ENCODE measurements at places on chromosomes 3 and 15.

GRCh38 chr3:48466386-48467109, 20.0 kb downstream of the ATRIP start:
- peak; percentile 64 for DNase-seq

- DNase-seq, result no peak
Measured at GRCh38 chr3:57958642-57959422, 49.4 kb upstream of the FLNB start.

DNA sequence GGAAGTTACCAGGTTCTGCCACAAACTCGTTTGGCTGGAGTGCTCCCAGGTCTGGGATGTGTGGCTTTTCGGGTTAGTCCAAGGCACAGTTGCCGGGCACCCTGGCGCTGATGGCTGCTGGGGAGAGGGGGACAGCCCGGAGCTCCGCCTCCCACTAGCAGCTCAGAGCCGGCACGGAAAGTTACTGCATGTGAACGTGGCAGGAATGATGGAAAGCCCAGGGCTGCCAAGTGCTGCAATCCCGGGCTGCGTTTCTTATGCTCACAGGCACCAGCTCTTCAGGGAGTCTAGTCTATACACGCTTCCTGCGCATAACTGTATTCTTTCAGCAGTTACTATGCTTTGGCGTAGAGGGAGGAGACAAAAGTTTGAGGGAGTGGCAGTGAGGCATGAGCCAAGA, 141.8 kb upstream of the ICE2 start:
- peak; percentile 34 for DNase-seq

DNA sequence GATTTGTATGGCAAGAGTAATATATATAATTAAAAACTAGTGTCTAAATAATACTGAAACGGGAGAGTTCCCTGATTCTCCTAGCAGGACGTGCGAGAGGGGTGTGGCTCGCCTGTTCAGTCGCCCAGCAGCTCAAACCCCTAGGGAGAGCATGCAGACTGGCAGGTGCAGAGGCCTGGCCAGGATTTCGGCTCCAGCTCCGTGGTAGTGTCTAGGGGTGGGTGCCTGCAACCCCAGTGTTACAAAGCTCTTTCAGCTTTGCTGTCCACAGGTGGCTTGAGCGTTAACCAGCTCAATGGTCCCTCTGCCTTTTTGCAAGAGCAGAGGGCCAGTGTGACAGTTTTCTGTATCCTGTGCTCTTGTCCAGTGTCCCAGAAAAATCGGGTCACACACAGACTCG, 226.6 kb downstream of the ALCAM start:
- no peak for DNase-seq

DNA sequence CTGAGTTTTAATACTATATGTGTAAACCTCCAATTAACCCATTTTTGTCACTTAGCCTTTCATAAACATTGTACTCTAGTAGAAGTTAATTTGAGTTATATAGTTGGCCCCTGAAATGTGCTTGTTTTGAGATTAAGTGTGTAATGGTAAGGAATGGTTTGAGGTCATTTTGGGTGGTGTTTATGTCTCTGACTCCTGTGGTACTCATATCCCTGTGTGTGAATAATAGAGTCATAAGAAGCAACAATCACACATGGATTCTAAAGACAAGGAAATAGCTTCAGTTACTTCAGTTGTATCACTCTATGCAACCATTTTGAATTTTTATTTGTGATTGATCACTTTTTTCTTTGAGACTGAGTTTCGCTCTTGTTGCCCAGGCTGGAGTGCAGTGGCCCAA, 408.5 kb downstream of the MFSD1 start:
- DNase-seq, result no peak

- no peak for DNase-seq
Measured at GRCh38 chr15:75161917-75162414, 39.7 kb upstream of the C15orf39 start.

DNA sequence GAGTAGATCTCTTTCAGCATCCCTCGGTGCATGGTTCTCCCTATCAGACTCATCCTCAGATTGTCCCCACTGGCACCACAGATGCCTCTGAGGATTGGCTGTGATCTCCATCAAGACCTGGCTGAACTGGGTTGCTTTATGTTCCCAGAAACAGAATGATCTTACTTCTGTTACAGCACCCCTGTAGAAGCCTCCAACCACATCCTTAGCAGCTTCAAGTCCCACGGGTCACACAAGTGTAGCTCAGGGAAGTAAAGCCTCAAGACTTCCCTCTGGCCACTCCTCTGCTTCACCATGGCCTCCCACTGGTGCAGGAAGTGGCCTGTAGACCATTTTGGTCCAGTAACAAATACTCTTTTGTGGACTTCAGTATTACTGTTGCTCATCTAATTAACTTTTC, 566.4 kb upstream of the SUCLG2 start:
- DNase-seq, result no peak

- no peak for DNase-seq
Measured at GRCh38 chr3:143171141-143171980, 51.8 kb downstream of the CHST2 start.

GRCh38 chr15:41483115-41483514, 10.6 kb upstream of the ITPKA start:
- DNase-seq, result no peak

- DNase-seq, result no peak
Measured at GRCh38 chr15:81097890-81098280, 36.2 kb upstream of the CFAP161 start.

- no peak for DNase-seq
Measured at GRCh38 chr3:146928421-146929059, 323.4 kb upstream of the PLSCR5 start.

- DNase-seq, result peak; percentile 38
Measured at GRCh38 chr15:60347480-60348049, 50.2 kb downstream of the ANXA2 start.

- no peak for DNase-seq
Measured at GRCh38 chr3:62708638-62709373, 166.4 kb downstream of the CADPS start.

GRCh38 chr3:53134631-53135232, 4.5 kb upstream of the RFT1 start:
- peak; percentile 92 for DNase-seq

GRCh38 chr3:110246796-110247376, 824.7 kb upstream of the NECTIN3 start:
- no peak for DNase-seq

DNA sequence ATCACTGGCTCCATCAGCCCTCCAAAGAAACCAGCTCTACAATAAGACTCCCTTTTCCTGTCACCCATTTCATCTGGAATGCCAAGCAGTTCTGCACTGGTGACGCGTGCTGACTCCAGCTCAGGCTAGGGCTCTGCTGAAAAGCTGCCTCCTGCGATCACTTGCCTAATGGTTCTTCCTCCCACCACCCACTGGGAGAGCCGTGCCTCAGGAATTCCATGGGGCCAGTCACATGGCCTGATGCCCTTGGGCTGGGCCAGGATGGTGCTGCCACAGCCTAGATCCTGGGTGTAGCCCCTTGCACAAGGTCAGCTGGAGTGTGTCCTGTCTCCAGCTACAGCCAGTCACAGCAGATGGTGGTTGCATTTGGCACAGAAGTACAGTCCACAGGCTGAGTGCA, 98.9 kb downstream of the DNAJB8 start:
- peak; percentile 75 for DNase-seq

DNA sequence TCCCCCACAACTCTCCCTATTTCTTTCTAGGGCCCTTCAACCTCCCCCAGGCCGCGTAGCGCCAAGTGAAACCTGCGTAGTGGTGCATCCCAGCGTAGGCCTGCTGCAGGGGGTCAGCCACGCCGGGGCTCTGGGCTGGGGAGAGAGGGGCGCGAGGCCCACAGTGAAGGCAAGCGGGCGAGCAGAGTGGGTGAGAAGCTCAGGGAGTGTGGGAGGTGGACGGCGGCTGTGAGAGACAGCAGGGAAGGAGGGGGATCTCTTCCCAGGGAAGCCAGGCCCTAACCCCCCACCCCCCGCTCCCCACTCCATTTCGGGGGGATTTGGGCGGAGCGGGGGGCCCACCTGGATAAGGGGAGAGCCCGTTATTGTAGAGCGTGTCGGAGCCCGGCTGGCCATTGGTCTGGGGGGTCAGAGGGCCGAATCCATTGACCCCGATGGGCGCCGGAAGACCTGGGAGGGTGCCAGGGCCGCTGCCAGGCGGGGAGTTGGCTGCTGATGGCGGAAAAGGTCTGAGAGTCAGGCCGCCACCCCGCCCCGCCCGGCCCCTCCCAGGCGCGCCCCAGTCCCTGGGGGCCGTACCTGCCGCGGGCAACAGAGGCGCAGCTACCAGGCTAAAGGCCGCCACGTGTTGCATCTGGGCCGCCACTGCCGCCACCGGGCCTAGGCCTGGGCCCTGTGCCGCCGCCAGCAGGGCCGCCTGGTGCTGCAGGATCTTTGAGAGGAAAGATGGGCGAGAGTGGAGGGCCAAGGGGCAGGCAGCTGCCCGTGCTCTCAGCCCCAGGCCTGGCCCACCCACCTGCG, 16.6 kb upstream of the PARP6 start:
- peak; percentile 59 for DNase-seq

DNA sequence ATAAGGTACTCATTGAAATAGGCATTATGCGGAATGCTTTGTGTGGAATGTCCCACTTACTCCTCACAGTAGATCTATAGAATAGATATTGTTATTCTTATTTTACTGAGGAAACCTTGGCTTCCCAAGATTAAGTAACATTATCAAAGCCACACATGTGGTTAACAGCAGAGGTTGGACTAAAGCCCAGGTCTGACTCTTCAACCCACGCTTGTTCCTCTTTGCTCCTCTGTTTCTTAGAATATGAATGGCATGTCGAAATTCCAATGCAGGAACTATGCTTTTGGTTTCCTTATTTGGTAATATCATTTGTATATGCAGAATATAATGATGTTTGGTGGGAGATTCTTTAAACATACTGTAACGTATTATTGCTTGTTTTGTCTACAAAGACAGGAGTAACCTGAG, 818.8 kb upstream of the LMCD1 start:
- no peak for DNase-seq

GRCh38 chr15:64006642-64007041, 39.6 kb downstream of the DAPK2 start:
- DNase-seq, result no peak

DNA sequence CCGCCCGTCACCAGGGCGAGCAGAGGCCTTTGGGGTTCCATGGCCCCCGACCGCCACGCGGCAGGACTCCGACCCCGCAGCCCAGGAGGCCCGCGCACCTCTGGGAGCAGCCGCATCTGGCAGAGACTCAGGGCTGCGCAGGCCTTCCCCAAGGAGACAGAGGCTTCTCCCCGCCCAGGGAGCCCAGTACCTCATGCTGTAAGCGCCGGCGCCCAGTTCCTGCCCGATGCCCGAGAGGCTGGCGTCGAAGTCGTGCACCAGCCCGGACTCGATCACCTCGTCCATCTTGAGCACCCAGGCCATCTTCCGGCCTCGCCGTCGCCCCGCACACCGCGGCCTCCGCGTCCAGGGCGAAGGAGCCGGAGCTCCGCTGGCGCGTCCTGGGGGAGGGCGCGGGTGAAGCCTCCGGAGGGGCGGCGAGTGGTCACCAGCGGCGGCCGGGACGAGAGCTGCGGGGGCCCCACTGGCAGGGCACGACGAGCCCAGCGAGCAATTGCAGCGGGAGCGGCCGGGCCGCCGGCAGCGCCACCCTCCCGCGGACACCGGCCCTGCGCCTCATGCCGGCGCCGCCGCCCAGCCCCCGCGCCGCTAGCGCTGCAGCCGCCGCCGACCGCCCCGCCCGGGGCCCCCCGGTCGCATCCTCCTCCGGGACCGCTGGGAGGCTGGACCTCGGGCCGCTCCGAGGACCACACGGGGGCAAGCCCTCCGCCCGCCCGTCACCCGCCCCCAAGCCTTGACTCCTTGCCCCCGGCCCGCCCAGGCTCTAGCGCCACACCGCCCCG, 468 bp downstream of the UBP1 start:
- DNase-seq, result peak; percentile 86

DNA sequence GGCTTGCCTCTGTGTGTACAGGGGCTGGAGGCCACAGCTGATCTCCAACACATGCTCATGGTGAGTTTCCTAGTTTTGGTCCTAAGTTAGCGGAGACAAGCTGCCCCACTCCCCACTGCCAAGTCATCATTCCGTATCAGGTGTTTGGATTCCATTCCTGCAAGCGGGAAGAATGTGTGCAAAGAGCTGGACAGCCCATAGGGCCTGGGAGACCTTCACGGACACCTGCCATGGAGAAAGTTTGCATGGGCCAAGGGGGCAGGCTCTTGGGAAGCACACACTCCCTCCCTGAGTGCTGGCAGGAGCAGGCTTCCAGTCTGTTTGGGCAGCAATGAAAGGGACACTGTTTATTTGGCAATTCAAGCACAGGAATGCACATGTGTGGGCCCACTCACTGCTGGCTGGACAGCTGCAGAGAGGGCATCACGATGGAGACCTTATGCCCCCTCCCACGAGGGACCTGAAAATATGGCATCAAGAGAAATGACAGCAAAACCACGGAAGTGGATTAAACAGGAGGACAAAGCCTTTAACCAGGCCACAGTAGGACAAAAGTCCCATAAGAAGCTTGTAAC, 149.7 kb downstream of the KLF13 start:
- no peak for DNase-seq

- no peak for DNase-seq
Measured at GRCh38 chr3:50294492-50295403, 2.5 kb upstream of the IFRD2 start.

GRCh38 chr15:79479616-79480015, 47.5 kb downstream of the MINAR1 start:
- no peak for DNase-seq

DNA sequence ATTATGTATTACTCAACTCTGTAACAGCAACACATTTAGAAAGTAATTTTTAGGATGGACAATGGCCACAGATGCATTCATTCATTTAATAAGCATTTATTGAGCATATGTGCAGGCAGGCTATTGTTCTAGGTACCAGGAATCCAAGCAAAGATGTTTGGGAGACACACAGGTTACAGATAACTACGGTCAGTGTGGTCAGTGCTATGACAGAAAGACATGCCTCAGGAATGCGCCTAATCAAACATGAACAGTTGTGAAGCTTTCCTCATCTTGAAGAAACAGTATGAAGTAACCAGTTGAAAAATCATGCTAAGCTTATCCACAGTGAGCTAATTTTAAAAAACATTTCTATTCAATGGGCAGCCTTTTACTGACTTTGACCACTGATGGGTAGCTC, 155.4 kb upstream of the CCDC54 start:
- no peak for DNase-seq

DNA sequence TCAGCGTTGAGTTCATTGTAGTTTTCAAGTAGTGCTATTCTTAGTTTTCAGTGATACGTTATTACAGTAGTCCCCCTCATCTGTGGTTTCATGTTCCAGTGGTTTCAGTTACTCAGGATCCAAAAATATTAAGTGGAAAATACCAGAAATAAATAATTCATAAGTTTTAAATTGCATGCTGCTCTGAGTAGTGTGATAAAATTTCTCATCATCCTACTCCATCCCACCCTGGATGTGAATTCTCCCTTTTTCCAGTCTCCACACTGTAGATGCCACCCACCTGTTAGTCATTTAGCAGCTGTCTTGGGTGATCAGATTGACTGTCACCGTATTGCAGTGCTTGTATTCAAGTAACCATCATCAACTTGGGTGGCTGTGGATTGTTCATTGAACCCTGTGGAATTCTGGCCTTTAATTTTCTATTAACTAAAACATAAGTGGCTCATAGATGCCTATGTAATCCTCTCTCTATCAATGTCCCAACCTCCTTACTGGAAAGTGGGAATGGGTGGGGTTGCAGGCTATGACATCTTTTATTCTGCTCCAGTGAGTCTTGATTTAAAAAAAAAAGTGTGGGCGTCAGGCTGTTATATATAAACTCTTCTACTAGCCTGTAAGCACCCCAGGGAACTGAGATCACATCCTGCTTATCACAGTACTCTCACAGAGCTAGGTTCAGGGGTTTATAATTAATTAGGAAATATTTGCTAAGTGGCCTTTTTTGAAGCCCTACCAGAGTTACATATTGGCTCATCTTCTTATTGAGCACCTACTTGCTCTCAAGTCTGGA, 97.5 kb downstream of the CFAP20DC start:
- DNase-seq, result no peak

- no peak for DNase-seq
Measured at GRCh38 chr3:45988804-45989203, 6.8 kb downstream of the FYCO1 start.

All from H7 (cell line).